ENCODE measurements at places on chromosomes 7 and 10. TPM values are rescaled to one million over a fixed set of nuclear protein-coding genes. Genes with fewer than 3 reads are reported as not detected.

GRCh38 chr10:31803606-31804351 is 124.9 kb downstream of the ARHGAP12 start:
- no peak for DNase-seq

DNA sequence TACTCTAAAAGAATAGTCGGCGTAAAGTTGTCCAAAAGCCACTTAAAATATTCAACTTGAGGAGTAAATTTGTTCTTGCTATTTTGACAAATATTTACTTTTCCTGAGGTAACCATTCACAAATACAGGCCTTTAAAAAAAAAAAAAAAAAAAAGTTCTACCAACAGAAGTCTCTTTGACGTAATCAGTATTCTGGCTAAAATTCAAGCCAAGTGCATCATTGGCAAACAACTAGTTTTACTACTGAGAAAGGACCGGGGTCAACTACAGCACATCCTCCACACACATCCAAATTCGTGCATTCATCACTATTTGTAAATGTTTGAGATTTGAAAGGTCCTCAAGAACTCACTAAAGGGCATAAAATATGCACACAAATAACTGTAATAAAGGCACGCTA is 2.0 kb downstream of the OAT start:
- no peak for DNase-seq

DNA sequence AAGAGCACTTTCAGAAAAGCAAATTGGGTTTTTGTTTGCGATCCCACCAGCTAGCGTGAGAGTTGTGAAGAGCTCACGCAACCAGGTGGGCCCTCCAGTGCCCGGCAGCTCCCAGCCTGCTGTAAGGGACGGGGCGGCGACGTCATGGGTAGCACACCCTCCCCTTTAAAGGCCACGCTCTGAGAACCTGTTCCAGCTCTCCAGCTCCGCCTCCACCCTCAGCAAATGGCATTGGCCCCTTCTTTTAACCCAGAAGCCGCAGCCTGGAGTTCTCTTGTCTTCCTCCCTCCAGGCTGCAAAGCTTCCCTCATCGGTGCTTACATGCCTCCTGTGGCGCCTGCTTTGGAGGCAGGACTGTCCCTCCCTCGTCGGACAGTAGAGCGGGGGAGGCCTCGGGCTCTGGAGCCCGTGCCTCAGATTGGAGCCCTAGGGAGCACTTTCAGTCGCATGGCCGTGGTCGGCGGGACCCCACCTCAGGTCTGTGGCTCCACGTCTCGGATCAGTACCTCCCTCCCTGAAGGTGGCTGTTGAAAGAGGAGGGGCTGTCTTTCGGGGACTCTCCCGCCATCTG is 32.9 kb downstream of the WIPI2 start:
- DNase-seq: peak; percentile 75

DNA sequence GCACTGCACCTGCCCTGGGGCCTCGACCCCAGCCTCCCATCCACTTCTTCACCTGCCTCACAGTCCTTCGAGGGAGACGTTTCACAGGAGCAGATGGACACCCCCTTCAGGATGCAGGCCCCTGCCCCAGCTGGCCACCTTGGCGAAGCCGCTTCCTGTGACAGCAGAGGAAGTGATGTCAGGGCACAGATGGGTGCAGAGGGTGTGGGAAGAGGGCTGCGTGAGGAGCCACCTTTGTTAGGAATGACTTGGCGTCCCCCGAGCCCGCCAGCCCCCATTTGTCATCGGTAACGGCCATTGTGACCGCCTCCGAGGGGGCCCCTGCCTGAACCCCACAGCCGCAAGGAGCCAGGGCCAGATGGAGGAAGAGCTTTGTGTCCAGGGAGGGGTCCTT is 47.4 kb upstream of the SLC29A3 start:
- no peak for DNase-seq

DNA sequence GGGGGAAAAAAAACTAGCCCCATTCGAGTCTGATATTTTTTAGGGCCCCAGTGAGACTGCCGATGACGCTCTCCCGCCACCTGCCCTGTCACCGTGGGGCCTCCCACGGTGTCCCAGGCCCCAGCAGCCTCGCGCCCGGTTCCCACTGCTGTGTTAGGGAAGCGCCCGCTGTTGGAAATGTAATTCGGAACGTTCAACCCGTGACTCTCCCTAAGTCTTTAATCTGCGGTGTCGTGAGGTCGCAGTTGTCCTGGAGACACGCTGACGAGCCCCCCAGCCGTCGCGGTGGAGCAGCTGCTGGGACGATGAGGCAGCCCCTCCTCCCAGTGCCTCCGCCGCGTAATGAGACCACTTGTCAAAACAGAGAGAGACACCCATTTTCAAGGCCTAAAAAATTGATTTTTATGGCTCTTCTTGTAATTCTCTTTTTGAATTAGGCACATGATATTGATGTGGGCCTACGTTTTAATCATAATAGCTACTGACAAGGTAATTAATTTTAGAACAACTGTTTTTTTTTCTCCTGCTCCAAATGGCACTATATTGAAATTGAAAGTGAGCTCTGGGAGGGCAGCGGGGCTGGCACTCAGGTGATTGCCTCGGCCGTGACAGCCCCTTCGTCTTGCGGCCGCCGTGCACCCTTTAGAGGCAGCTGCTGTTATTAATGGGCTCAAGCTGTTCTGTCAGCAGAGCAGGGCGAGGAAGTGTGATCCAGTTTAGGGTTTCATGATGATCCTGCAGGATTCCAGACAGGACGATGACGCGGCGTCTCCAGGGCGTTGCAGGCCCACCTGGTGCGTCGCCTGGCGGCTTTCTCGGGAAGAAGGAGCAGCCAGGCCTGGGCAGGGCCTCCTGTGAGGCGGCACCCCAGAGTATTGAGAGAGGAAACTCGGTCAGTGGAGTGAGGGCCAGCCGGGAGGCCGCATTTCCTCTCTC is 63.3 kb downstream of the NKX6-2 start:
- DNase-seq: no peak

DNA sequence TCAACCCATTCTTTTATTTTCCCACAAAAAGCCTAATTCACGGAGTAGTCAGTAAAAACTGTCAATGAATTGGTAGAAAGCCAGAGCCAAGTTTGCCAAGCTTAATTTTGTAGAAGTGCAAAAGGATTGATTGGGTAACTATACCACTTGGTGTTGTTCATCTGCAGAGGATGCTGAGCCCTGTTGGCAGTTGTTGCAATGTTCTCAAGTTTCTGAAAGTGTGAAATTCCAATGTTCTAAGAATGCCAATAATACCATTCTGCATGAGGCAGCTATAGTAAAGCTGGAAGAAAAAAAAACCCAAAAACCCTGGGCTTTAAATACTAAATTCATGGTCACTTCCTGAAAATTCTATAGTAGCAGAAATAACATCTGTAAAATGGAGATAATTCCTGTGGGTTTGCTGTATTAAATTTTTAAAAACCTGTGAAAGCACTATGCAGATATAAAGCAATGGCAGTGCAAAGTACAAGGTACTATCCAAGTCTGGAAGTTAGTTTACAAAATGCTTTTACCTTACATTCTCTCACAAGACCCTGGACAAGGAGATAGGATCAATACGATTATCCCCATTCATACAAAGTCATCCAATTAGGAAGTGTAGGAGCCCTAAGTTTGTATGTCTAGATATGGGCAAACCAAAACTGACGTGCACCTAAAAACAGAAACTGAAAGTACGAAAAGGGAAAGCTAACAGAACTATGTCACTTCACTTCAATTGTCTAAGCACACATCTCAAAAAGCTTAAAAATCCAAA is 6.0 kb upstream of the PON1 start:
- no peak for DNase-seq

DNA sequence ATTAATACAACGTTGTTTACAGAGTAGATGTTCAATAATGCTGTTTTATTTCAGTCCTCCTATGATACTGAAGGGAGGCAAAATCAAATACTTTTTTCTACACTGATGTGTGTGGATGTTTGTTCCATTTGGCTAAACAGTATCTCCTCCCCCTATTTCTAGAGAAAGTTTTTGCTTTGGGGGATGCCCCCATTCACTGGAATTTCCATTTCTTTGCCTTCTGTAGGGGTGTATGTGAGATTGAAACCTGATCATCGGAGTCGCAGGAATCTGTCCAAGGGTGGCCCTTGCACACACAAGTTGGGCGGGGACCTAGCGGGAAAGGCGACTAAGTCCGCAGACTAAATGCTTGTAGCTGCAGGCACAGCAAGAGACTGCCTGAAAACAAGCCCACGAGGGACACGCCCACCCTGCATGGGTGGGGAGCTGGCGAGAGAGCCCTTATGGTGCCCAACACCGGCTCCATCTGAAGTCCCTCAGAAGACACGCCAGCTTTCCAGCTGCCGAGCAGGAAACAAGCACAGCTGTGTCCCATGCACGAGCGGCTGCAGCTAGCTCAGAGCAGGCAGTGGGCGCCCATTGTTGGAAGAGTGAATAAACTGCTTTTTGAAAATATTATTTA is 58.0 kb downstream of the ESYT2 start:
- DNase-seq: no peak

- no peak for DNase-seq
Observed at GRCh38 chr7:151599401-151600227, 79.9 kb upstream of the RHEB start.

- DNase-seq: no peak
Observed at GRCh38 chr10:5814110-5815107, 1.2 kb upstream of the GDI2 start.

DNA sequence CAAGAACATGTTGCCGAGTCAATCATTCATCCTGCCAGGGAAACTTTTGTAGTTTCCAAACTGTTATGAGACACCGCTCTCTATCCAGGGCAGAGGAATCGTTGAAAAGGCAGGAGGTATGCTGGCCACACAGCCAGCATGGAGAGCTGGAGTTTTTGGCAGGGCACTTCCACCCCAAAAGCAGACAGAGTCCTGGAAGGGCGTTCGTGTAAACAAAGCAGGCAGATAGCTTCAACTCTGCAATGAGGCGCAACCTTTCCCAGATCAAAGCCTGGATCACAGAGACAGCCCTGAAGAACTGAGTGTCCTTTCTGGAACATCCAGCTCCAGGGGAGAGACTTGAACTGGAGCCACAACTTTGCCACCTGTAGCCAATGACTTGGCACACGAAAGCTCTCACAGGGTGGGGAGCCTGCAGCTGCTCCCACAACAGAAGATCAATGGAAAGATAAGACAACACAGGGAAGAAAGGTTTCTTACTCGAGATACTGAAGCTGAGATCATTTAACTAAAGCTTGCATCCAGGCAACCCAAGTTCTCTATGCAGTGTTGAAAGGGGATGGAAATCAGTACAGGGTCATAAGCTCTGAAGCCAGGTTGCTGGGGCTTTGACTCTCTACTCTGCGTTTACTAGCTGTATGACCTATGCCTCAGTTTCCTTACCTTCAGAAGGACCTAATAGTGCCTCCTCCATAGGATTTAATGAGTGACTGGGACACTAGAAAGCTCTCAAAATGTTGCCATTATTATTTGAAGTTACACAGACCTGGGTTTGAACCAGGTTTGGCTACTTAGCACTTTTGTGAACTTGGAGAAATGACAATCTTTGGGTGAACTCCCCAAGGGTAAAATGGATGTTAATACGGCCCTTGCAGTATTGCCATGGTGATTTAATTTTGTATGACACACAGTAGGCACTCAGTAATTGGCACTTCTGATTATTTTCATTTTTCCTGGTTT is 434.8 kb upstream of the NPVF start:
- no peak for DNase-seq

DNA sequence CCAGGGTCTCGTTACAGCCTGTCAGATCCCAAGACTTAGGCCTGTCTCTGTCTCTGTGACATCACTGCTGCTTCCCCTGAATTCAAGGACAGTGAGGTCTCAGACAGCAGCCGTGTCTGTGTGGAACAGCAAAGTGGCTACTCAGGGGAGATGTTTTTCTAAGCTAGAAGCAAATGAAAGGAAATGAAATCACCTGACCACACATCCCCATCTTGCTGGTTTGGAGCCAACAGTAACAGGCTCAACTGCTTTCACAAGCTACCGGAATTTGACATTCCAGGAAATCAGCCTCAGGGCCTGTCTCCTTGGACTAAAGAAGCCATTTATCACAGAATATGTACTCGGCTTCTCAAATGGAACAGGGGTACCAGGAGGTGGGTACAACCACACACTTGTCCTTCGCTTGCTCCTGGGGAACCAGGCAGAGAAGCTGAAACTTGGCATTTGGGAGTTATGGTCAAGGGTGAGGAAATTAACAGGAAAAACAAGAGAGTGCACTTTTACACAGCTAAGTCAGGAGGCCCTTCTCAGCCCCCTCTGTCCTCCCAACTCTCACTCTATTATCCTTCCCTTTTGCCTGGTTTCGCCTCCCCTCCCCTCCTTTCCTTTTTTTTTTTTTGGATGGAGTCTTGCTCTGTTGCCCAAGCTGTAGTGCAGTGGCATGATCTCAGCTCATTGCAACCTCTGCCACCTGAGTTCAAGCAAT is 73.2 kb downstream of the SPDYE5 start:
- DNase-seq: no peak

DNA sequence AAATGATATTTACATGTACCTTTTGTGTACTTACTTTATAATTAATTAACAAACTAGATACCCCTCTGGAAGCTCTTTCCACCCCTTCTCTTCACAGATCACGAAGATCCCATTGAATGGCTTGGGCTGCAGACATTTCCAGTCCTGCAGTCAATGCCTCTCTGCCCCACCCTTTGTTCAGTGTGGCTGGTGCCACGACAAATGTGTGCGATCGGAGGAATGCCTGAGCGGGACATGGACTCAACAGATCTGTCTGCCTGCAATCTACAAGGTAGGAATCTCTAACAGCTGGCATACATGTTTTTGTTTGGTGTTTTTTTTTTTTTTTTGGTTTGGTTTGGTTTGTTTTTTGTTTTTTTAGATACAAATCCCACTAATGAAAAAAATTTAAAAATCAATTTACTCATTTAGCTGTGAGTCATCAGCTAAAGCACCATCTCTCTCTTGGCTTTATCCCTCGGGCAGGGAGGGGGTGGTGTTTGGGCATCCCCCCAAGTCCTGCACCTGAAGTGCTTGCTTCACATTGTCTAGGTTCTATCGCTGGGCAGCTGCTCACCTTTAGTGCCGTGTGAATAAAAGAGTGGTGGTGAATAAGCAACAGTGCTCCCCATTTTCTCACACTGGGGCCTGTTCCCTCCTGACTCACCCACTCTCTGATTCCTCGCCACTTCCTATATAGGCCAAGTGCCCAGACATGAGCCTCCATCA is 68.9 kb downstream of the MET start:
- DNase-seq: no peak

GRCh38 chr7:20329389-20330238 is 1.1 kb upstream of the ITGB8 start:
- no peak for DNase-seq

GRCh38 chr7:135185471-135186260 is 15.2 kb upstream of the CYREN start:
- DNase-seq: no peak

Gene DIP2C
- total RNA-seq: 47.9 TPM

Gene PPP1R17
- not detected for total RNA-seq

Gene CFAP70
- total RNA-seq: 1.4 TPM

Gene TRA2A
- total RNA-seq: 58.3 TPM

Gene GOLGA7B
- total RNA-seq: 0.13 TPM

Gene SPDYE9
- not detected for total RNA-seq

Gene LRRTM3
- total RNA-seq: 0.15 TPM

Gene MAT1A
- not detected for total RNA-seq

Gene IQUB
- 0.36 TPM for total RNA-seq

Gene KNDC1
- total RNA-seq: 0.72 TPM

Gene HOXA5
- total RNA-seq: not detected

Gene NPC1L1
- not detected for total RNA-seq

Gene ZNF775
- 4.3 TPM for total RNA-seq
